GM20000 (cell line): ENCODE measurements at places on chromosomes 5 and 9.
A peak's percentile ranks its signal among the peaks of the same experiment; 100 is the strongest.

- peak; percentile 31 for DNase-seq
Observed at GRCh38 chr5:116702776-116703175, 128.2 kb upstream of the SEMA6A start.

GRCh38 chr5:59506285-59506877 is 387.1 kb downstream of the PDE4D start:
- DNase-seq: no peak

DNA sequence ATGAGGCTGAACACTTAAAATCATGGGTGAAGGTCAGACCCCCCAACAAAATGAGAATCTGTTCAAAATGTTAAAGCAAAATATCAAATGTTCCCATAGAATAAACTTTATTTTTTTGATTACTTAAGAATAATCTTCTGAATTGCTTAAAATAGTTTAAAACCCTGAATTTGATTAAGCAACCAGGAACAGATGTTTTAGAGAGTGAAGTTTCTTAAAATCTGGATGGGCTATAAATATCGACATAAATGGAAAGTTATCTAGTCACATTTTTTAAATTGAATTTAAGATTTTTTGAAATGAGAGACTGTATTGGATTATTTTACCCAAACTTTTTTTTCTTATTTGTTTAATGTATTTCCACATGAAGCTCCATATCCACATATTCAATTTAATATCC is 98.5 kb downstream of the ADAMTS12 start:
- no peak for DNase-seq

GRCh38 chr5:122054266-122054665 is 23.8 kb downstream of the LOX start:
- no peak for DNase-seq

GRCh38 chr5:155252025-155252424 is 238.5 kb downstream of the KIF4B start:
- DNase-seq: no peak

DNA sequence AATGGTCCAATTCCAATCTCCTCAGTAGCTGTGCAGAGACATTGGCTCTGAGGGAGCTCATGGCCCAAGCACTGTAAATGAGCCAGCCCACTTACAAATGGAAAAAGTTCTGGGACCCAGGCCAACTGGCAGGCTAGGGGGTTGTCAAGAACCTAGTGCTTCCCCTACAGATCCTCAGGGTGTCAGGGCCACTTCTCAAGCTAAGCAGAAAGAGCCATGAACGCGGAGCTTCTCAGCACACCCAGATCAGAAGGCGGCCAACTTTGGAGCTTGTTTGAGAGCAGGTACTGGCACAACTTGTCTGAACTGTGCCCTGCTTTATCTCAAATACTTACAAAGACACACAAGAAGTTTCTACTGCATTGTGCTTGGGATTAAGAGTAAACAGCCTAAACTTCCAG is 17.5 kb downstream of the TLE1 start:
- no peak for DNase-seq

GRCh38 chr9:19104515-19105282 is 2.0 kb upstream of the HAUS6 start:
- no peak for DNase-seq

DNA sequence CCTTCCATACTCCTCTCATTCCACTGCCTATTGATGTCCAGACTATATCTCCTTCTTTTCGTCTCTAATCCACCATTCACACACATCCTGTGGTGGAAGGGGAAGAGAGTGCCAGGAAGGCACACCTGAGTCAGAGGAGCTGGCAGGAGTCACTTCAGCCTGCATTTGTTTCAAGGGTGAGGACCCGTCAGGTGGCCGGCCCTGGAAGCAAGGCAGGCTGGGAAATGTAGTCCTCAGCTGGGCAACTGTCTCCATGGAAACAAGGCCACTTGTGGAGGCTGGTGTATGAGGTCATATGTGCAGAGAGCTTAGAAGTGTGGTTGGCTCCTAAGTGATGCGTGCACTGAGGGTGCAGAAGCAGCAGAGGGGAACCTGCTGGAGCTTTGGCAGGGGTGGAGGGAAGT is 278.4 kb downstream of the NSG2 start:
- peak; percentile 46 for DNase-seq

DNA sequence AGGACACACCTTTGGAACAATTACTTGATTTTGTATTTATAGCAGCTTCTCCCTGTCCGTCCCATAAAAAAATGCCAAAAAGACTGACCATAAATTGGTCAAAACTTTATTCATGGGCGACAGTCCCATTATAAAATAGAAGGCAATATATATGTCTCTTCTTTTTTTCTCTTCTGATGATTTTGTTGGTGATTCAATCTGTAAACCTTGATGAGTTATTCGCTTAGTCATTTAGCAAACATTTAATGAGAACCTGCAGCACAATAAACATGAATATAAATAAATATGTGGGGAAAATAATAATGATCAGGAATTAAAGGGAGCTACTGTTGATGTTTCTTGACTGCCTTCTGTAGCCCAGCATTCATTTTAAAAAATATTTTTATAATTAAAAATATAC is 356.4 kb upstream of the ACTBL2 start:
- DNase-seq: no peak

GRCh38 chr5:83672646-83673045 is 48.0 kb downstream of the HAPLN1 start:
- DNase-seq: no peak

GRCh38 chr5:108529381-108529780 is 147.5 kb upstream of the FBXL17 start:
- no peak for DNase-seq

- no peak for DNase-seq
Observed at GRCh38 chr5:76674330-76675066, 41.4 kb upstream of the F2R start.

GRCh38 chr5:173301695-173302545 is 26.3 kb downstream of the STC2 start:
- no peak for DNase-seq

DNA sequence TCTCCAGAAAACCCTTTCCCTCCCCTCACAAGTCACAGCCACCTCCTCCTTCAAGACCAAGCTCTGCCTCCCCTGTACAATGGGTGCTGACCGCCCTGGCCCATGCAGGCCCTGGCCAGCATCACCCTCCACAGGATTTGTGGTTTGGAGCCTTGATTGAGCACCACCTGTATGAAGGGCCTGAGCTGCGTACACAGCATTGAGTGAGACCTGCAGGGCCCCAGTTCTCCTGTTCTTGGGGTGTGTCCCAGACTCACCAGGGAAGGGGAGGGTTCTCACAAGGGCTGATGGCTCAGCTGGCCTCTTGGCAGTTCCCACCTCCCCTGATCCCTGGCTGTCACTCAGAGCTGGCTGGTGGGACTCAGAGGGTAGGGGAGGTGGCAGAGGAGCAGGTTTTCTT is 63.7 kb upstream of the IER5L start:
- DNase-seq: no peak

- no peak for DNase-seq
Observed at GRCh38 chr9:137610944-137611343, 5.5 kb downstream of the ARRDC1 start.

DNA sequence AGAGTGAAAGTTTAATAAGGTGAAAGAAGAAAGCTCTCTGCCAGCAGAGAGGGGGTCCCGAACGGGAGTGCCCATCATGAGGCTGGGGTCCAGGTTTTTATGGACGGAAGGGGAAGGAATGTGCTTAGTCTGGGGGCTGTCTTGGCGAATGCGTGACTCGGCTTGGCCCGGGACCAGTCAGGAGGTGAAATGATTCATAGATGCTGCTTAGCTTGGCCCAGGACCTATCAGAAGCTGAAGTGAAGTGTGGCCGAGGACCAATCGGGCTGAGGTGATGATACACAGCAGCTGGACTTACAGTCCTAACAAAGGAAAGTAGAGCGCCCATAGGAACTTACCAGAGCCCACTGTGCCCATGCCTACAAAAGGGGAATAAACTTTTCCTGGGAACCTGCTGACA is 3.9 kb upstream of the FKTN start:
- no peak for DNase-seq

GRCh38 chr5:62093976-62094375 is 212.0 kb upstream of the KIF2A start:
- DNase-seq: no peak

- no peak for DNase-seq
Observed at GRCh38 chr5:144567421-144567780, 396.7 kb downstream of the KCTD16 start.

DNA sequence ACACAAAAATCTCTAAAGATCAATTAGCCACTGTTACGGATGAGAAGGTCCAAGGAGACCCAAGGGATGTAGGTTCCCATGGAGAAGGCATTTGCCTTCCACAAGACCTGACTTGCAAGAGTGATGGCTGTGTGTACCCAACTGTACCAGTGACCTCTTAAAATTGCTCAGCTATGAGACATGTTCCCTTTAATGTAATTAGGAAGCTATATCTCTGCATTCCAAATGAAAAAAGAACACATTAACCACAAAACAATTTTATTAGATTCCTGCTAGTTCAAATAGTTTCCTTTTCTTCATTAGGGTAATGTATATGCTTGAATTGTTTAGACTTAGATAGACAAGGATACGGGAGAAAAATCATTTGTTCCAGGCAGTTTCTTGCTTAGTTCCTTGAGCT is 3.3 kb downstream of the OR2Y1 start:
- no peak for DNase-seq

- no peak for DNase-seq
Observed at GRCh38 chr9:91771027-91771426, 179.0 kb downstream of the ROR2 start.

DNA sequence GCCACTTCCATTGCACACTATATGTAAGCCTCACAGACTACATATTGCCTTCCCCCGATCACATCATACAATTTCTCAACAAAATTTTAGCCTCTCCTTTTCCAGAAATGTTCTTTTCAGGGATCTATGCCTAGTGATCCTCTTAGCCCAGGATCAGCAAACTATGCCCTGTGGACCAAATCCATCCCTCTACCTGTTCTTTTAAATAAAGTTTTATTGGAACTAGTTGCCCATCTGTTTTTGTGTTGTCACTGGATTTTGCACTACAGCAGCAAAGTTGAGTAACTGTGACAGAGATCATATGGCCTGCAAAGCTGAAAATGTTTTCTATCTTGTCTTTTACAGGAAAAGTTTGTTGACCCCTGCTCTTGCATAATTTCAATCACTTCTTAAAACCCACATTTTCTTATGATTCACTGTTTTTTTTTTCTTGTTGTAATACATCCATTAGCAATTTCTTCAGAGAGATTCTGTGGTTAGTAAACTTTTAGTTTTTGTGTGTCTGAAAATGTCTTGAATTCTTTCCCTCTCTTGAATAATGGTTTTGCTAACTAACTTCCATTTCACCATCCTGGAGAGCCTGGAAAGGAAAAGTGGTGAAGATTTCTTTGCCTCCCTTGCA is 7.1 kb downstream of the TXNDC8 start:
- no peak for DNase-seq

GRCh38 chr5:14244721-14245120 is 101.6 kb downstream of the TRIO start:
- no peak for DNase-seq

DNA sequence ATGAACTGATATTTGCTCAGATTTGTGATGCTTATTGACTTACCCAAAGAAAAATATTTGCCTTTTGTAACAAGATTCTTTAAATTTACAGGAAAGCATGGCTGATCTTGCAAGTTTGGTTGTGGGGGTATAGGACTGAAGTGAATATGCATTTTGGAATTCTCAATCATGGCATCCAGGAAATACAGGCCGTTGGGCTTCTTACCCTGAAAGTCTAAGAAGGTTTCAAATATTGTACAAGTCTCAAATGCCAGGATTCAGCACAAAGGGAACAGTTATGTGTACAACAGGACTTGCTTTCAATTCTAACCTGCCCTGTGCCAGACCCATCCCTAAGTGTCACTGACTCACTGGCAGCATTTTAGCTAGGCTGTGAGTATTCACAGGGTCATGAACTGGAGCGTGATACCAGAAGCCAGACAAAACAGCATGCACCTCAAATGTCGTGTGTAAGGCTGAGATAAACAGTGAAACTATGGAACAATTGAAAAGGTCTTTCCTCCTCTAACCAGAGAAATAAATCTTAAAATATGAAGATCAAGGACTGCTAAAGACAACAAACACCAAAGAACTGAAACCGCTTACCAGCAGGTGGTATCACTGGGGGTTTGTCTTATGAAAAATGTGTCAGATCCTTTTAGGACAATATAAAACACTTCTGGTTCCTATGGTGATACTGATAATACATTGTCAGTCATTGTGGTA is 168.6 kb upstream of the RGMB start:
- DNase-seq: no peak

DNA sequence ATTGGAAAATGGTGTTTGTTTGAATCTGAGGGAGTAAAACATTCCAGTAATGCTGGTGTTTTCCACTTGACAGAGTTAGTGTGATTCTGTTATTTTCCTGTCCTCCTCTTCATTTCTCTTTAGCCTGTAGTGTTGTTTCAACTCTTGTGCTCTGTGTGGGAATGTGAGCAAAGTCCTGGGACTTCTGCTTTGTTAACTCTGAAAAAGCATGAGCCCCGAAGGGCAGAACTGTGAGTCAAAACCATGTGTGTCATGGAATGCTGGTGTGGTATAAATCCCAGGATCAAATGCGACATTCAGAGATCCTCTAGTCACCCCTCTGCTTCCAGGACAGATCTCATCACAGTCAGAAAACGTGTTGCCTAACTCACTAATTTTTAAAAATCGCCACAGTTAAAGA is 8.9 kb downstream of the F2R start:
- no peak for DNase-seq

- DNase-seq: no peak
Observed at GRCh38 chr9:101055516-101055915, 27.0 kb downstream of the PLPPR1 start.

DNA sequence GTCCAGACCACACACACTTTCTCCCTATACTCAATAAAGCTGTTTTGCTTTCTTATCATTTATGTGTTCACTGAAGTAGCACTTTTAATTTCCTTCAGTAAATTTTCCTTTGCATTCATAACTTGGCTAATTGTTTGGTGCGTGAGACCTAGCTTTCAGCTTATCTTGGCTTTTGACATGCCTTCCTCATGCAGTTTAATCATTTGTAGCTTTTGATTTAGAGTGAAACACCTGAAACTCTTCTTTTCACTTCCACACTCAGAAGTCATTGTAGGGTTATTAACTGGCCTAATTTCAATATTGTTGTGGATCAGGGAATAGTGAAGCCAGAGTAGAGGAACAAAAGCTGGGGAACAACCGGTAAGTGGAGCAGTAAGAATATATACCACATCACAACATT is 114.7 kb downstream of the ST8SIA4 start:
- DNase-seq: no peak

- no peak for DNase-seq
Observed at GRCh38 chr5:134569758-134570364, 44.4 kb downstream of the JADE2 start.

DNA sequence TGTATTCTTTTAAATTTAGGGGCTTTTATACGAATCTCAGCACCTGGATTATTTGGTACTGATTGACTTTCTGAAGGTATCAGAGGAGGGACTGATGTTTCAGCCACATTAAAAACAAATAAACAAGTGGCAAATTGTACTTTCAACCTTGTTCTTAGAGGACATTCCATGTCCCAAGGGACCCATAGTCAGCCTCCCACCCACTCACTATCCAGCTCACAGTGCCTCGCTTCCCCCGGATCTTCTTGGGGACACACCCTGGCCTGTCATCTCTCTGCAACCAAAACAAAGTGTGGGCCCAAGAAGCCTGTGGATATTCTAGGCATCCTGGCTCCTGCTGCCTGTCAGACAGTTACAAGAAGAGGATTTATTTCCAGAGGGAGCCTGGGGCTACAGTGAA is 8.8 kb upstream of the BOD1 start:
- no peak for DNase-seq
